ENCODE measurements at places on chromosomes 3 and 15. TPM values are rescaled to one million over a fixed set of nuclear protein-coding genes. Genes with fewer than 3 reads are reported as not detected.

LIPH gene
- total RNA-seq, result 0.43 TPM

SPINT1 gene
- total RNA-seq, result 0.36 TPM

PCOLCE2 gene
- 192 TPM for total RNA-seq

OR5H6 gene
- not detected for total RNA-seq

GPR87 gene
- total RNA-seq, result not detected

ZNF80 gene
- not detected for total RNA-seq

GOLGA8K gene
- 0.36 TPM for total RNA-seq

FBLN2 gene
- total RNA-seq, result 133 TPM
